Upper lobe of right lung (tissue), 1 donor: ENCODE measurements at places on chromosomes 6 and 20. TPM values are rescaled to one million over a fixed set of nuclear protein-coding genes. Genes with fewer than 3 reads are reported as not detected.

DNA sequence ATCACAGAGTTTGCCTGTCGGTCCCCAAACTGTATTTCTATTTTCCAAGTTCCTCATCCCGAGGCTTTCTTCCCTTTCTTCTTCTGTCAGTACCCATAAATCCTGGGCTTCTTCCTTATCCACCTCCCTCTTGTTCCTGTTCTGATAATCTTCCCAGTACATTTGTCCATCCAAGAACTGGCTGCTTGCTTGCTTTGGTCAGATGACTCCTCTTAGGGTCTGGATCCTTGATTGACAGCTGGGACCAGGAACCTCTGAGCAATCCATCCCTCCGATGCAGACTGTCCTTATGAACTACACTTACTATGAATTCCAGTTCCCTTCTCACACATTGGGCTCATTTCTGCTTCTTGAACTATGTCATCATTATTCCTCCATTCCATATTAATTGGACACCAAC lies 275.3 kb upstream of the CITED2 start:
- H3K36me3 ChIP-seq: no peaks in the 10 kb centered on the region
- H3K27me3 ChIP-seq: no peaks in the 10 kb centered on the region
- no peak overlapping the region for H3K4me3 ChIP-seq
- no peak for DNase-seq
- H3K4me1 ChIP-seq: no peaks in the 10 kb centered on the region

- H3K27me3 ChIP-seq: no peaks in the 10 kb centered on the region
- H3K36me3 ChIP-seq: no peaks in the 10 kb centered on the region
- no peak overlapping the region for H3K4me3 ChIP-seq
- peaks cover 8% of the 10 kb centered on the region for H3K4me1 ChIP-seq
These were observed 4.5 kb upstream of the RAB44 start for GRCh38 chr6:36692861-36693702.

DNA sequence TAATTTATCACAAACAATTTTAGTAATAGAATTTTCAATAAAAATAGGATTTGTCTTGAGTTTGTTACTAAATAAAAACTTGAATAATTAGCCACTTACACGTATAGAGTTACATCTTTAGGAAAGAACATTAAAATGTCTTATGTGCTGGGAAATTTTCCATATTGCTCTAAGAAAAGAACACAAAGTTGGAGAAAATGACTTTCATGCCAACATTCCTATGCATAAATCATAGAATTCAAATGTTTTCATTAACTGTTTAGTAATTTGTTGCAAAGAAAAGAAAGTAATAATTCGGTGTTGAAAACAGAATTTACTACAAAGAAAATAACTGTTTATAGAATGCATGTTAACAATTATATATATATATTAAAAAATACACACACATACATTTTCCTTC lies 4.7 kb upstream of the TBC1D32 start:
- H3K36me3 ChIP-seq: no peaks in the 10 kb centered on the region
- no peaks in the 10 kb centered on the region for H3K4me1 ChIP-seq
- no peak overlapping the region for H3K4me3 ChIP-seq
- DNase-seq: no peak

DNA sequence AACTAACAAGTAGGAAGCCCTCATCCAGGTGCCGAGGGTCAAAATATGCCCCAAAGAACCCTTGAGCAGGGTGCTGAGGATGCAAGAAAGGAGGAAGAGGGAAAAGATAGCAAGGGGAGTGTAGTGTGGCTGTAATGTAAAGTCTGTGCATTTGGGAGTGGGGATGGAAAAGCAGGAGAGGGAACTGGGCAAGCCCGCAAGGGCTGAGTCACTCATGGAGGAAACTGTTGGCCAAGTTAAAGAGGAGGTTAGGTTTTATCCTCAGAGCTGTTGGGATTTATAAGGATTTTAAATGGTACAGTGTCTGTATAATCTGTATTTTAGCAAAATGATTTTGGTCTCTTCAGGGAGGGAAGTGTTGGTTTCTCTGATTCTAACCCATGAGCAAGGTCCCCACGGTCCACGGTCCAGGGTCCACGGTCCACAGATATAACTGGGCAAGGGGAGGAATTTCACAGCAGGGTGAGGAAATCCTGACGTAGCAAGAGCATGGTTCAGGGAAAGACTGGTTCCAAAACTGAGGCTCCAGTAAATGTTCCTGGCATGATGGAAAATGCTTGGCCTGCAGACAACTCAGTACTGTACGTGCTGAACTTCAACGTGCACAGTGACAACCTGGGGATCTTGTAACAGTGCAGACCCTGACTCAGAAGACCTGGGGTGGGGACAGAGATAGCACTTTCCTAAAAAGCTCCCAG lies 759.8 kb downstream of the PTPRT start:
- H3K4me3 ChIP-seq: no peak overlapping the region
- no peaks in the 10 kb centered on the region for H3K27me3 ChIP-seq
- DNase-seq: no peak
- H3K27ac ChIP-seq: no peak overlapping the region
- no peaks in the 10 kb centered on the region for H3K36me3 ChIP-seq

DNA sequence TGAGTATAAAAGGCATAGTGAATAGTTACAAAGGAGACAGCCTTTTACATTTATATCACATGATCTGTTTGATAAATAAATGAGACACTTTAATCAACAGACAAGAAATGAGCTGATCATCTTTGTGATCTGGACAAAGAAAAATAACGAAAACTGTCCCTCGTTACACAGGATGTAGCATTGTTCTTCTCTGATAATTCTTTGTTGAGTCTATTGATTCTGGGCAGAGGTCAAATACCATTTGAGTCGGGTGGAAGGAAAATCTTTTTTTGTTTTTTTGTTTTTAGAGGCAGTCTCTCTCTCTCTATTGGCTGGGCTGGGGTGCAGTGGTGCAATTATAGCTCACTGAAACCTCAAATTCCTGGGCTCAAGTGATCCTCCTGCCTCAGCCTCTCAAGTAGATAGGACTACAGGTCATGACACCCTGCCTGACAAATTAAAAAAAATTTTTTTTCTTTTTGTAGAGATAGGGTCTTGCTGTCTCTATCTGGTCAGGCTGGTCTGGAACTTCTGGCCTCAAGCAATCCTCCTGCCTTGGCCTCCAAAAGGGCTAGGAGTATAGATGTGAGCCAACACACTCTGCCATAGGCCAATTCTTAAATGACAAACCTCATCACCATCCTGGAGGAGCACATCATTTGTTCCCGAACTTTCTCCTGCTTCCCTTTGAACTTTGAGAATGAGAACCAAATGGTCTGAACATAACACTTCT lies 41.8 kb downstream of the CCDC170 start:
- H3K27me3 ChIP-seq: no peaks in the 10 kb centered on the region
- no peak for DNase-seq
- H3K4me1 ChIP-seq: no peaks in the 10 kb centered on the region
- H3K36me3 ChIP-seq: no peaks in the 10 kb centered on the region

DNA sequence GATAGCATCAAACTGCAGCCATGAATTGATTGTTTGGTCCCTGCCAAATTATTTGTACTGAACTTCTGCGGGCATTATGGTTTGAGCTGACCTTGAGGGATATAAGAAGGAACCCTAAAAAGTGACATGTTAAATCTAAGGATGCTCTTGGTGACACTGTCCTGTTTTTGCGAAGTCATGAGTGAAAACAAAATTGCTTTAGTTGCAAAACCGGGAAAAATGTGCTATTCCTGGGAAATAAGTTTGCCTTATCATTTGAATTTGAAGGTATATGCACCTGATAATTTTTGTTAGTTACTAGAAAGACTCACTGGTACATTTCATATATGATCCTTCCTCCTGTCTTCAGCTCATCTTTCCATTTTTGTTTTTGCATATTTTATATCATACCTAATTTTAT lies 7.8 kb downstream of the KIAA0408 start:
- DNase-seq: no peak
- H3K4me1 ChIP-seq: no peaks in the 10 kb centered on the region
- no peaks in the 10 kb centered on the region for H3K27me3 ChIP-seq
- H3K27ac ChIP-seq: no peak overlapping the region

- H3K4me3 ChIP-seq: no peak overlapping the region
- no peaks in the 10 kb centered on the region for H3K27me3 ChIP-seq
- no peaks in the 10 kb centered on the region for H3K36me3 ChIP-seq
- no peak overlapping the region for H3K27ac ChIP-seq
These were observed 34.8 kb upstream of the JAG1 start for GRCh38 chr20:10708351-10709185.

GRCh38 chr6:64074981-64075380 lies 439.4 kb downstream of the PHF3 start:
- H3K27ac ChIP-seq: no peak overlapping the region
- no peak overlapping the region for H3K4me3 ChIP-seq
- H3K27me3 ChIP-seq: no peaks in the 10 kb centered on the region
- DNase-seq: no peak
- no peaks in the 10 kb centered on the region for H3K4me1 ChIP-seq

- no peak for DNase-seq
- H3K4me3 ChIP-seq: no peak overlapping the region
- H3K27ac ChIP-seq: no peak overlapping the region
- no peaks in the 10 kb centered on the region for H3K27me3 ChIP-seq
- H3K4me1 ChIP-seq: peaks cover 3% of the 10 kb centered on the region
- H3K36me3 ChIP-seq: no peaks in the 10 kb centered on the region
These were observed 140.3 kb downstream of the FLRT3 start for GRCh38 chr20:14197097-14197496.

DNA sequence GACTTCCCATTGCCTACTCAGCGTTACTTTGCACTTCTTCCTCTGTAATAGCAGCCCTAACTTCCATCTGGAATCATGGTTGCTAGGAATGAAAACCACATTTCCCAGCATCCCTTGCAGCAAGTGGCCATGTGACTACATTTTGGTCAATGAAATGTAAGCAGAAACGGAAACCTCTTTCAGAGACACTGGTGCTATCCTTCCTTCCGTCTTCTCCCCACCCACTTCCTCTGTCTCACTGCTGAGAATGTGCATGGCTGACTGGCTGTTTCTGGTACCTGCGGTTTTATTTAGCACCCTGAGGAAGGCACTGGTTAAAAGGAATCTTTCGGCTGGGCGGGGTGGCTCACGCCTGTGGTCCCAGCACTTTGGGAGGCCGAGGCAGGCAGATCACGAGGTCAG lies 107.4 kb downstream of the SCML4 start:
- H3K36me3 ChIP-seq: no peaks in the 10 kb centered on the region
- H3K4me3 ChIP-seq: no peak overlapping the region
- DNase-seq: no peak
- H3K27ac ChIP-seq: no peak overlapping the region
- H3K27me3 ChIP-seq: no peaks in the 10 kb centered on the region
- peaks cover 12% of the 10 kb centered on the region for H3K4me1 ChIP-seq

- DNase-seq: no peak
- no peaks in the 10 kb centered on the region for H3K4me1 ChIP-seq
- no peak overlapping the region for H3K27ac ChIP-seq
- H3K27me3 ChIP-seq: no peaks in the 10 kb centered on the region
These were observed 380.9 kb downstream of the CDKAL1 start for GRCh38 chr6:20915156-20915555.

- H3K27ac ChIP-seq: no peak overlapping the region
- no peaks in the 10 kb centered on the region for H3K27me3 ChIP-seq
- DNase-seq: no peak
- no peak overlapping the region for H3K4me3 ChIP-seq
- no peaks in the 10 kb centered on the region for H3K36me3 ChIP-seq
These were observed 289.6 kb downstream of the TBC1D7 start for GRCh38 chr6:13038741-13039190.

DNA sequence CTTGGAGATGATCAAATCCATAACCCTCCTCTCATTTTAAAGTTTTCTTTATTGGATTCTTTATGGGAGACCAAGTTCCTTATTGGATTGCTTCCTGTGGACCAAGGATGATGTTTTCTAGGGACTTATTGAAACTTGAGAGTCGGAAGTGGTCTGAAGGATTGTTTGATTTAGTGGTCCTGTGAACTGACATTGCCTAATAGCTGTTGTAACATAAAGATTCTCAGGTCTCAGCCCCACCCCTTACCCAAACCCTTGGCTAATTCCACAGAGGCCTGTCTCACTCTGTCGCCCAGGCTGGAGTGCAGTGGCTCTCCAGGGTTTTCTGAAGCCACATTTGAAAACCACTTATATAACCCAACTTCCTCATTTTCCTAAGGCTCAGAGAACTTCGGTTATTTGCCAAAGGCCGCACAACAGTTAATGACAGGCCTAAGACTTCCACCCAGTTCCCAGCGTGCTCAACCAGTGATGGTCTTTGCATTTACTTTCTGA lies 77.0 kb downstream of the ATXN1 start:
- H3K4me1 ChIP-seq: peaks cover 12% of the 10 kb centered on the region
- no peaks in the 10 kb centered on the region for H3K27me3 ChIP-seq
- no peak overlapping the region for H3K4me3 ChIP-seq
- H3K36me3 ChIP-seq: no peaks in the 10 kb centered on the region
- DNase-seq: peak; percentile 71

- H3K4me1 ChIP-seq: peaks cover 83% of the 10 kb centered on the region
- peak; percentile 84 for DNase-seq
- no peaks in the 10 kb centered on the region for H3K27me3 ChIP-seq
- H3K36me3 ChIP-seq: peaks cover 28% of the 10 kb centered on the region
- peak overlapping the region; percentile 63 for H3K4me3 ChIP-seq
- H3K27ac ChIP-seq: peak overlapping the region; percentile 87
These were observed 40.4 kb upstream of the NAA20 start for GRCh38 chr20:19976595-19977372.

- no peak overlapping the region for H3K27ac ChIP-seq
- no peak for DNase-seq
- H3K27me3 ChIP-seq: no peaks in the 10 kb centered on the region
- H3K4me3 ChIP-seq: no peak overlapping the region
These were observed 109.6 kb upstream of the BACH2 start for GRCh38 chr6:90406142-90406794.

DNA sequence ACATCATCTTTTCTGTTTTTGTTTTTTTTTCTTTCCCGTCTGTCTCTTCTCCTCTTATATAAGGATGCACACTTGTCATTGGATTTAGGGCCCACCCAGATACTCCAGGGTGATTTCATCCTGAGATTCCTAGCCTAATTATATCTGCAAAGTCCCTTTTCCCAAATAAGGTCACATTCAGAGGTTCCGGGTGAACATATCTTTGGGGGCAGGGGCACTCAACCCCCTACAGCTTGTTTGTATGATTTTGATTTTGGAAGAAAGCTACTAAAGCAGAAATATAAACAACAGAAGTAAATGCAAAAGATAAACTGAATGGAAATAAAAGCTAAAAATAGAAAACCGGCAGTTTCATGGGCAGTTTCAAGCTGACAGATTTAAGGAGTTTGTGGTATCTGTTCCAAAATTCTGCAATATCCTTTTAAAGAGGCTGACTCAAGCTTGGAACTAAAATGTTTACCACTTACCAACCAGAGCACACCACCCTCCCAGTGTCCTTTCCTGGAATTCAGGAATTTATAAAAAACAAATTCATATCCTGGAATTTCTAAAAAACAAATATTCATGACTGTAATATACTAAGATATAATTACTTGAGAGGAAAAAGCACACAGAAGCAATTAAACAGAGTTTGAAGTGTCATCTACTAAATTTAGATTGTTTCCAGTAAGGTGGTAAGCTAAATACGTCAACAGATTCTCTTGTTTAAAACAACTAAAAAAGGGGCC lies 100.0 kb upstream of the CARMIL1 start:
- H3K4me1 ChIP-seq: peaks cover 30% of the 10 kb centered on the region
- no peak for DNase-seq
- no peak overlapping the region for H3K4me3 ChIP-seq
- H3K27ac ChIP-seq: peak overlapping the region; percentile 70
- H3K36me3 ChIP-seq: no peaks in the 10 kb centered on the region

GRCh38 chr20:47817573-47817972 lies 32.3 kb upstream of the SULF2 start:
- no peaks in the 10 kb centered on the region for H3K36me3 ChIP-seq
- no peaks in the 10 kb centered on the region for H3K4me1 ChIP-seq
- no peak for DNase-seq
- H3K27me3 ChIP-seq: peaks cover 36% of the 10 kb centered on the region

OR2H2 gene
- not detected for total RNA-seq

FLRT3 gene
- total RNA-seq: 71.2 TPM

RFX6 gene
- total RNA-seq: not detected

TTK gene
- total RNA-seq: 0.55 TPM

FHL5 gene
- 40.1 TPM for total RNA-seq

AHCY gene
- 59.6 TPM for total RNA-seq

DEFB124 gene
- not detected for total RNA-seq
